ENCODE measurements at places on chromosomes 2 and 18.

- no peak for DNase-seq
These were observed 553.8 kb downstream of the EPHA4 start for GRCh38 chr2:221018262-221018661.

DNA sequence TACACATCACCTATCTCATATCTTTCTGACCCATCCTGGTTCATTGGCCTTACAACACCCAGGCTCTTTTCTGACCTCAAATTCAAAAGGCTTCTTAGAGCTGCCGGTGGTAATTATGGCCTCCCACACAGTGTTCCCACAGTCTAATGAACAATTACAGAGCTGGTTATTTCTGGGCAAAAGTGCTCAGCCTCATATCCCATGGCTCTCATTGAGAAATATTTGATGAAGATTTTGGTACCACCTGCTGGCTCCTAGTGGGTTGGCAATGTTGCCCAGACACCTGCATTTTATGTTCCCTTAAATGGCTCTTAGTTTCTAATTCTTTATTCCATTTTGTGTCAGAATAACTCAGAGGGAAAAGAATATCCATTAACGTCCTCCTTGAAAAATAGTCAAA is 20.1 kb upstream of the SCYGR2 start:
- DNase-seq = no peak

GRCh38 chr2:224865016-224865415 is 148.9 kb upstream of the CCDC195 start:
- no peak for DNase-seq

GRCh38 chr2:217902379-217903141 is 100.2 kb downstream of the TNS1 start:
- no peak for DNase-seq

DNA sequence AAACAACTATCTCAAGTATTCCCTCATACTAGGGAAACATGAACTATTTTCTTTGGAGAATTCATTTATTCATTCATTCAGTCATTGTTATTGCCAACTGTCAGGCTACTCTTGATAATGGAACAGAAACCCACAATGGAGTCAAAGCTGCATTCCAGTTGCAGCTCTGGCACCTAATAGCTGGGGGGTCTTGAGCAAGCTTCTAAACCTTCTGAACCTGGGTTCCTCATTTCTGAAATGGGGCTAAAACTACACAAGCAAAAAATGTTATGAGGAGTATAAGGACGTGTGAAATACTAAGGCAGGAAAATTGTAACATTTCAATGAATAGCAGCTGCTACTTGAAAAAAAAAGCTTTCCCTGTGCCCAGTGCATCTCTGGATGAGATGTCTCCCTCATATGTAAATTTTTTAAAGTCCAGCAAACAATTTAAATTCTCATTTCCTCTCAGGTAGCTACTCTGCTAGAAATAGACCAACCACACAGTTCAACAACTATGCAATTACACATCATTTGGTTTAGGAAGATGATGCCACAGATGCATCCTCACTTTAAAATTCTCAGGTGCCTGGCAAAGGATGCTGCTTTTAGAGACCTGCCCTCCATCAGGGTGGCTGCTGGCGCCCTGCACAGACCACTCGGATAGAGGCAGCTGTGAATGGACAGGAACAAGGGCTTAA is 38.5 kb downstream of the SPRED2 start:
- DNase-seq = no peak

- DNase-seq = no peak
These were observed 95.1 kb upstream of the SALL3 start for GRCh38 chr18:78884502-78884901.

- DNase-seq = no peak
These were observed 139.9 kb upstream of the CDH7 start for GRCh38 chr18:65610939-65611338.

DNA sequence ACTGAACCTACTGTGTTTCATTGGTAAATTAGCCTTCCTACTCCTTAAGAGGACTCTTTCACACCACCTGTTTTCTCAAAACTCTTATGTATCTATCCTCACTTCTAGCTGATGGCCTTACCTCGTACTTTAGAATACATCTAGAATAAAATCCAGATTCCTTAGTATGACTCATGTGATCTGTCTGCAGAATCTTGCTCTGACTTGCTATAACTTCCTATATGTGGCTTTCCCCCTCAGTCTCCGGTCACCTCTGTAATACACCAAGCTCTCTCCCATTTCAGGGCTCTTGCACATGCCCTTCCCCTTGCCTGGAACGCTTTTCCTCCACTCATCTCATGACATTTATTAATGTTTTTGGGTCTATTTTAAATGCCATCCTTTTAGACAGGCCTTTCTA is 95.6 kb upstream of the LHCGR start:
- no peak for DNase-seq

DNA sequence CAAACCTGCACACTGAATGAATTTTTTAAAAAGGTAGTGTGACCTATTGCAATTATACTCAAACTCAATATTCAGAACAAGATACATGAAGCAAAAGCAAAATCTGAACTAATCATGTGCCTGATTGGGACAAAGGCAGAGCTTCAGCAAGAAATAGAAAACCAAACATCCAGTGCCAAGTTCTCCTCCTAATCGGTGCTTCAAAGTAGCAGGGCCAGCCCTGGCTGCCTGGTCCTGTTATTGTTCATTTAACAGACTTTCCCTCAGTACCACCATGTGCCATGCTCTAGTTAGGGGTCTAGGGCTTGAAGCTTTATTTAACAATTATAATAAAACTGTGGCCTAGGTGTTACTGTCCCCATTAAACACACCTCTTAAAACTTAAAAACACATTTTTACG is 281.5 kb upstream of the PXDN start:
- DNase-seq = no peak

DNA sequence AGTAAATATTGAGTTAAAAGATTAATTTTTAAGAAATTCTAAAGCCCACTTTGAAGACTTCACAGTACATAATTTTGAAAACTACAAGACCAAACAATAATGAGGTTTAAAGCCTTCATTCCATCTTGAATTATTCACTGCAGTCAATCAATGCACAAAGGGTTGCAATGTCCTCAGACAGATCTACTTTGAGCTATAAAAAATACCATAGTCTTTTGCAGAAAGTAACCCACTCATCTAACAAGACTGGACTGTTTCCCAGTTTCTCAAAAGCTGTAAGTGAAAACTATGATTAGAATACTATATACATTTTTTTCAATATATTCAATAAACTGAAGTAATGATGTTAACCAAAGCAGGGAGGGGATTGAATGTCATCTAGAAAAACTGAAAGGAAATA is 10.2 kb upstream of the RBM43 start:
- DNase-seq = no peak

DNA sequence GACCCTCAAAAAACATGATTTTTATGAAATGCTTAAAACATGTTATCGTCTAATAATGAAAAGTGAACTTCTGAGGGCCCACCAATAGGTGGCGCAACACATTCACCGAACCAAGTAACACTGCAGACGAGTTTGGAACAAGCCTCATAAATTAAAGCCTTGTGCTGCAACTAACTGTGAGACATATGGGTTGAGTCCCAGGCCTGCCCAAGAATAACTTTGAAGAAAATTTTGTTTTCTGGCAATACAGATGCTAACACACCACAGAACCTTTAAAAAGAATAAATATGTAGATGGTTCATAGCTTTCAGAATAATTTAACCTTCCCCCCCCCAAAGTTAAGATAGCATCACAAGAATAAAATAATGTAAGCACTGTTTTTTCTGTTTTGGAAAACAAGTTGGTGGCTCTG is 285.9 kb downstream of the RNF144A start:
- no peak for DNase-seq

DNA sequence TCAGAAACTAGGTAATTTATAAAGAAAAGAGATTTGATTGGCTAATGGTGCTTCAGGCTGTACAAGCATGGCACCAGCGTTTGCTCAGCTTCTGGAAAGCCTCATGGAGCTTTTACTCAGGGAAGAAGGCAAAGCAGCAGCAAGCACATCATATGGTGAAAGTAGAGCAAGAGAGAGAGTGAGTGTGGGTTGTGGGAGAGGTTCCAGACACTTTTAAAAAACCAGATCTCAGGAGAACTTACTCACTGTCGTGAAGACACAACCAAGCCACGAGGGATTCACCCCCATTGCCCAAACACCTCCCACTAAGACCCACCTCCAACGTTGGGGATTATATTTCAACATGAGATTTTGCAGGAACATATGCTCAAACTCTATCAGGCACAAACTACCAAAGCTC is 554.6 kb upstream of the TNP1 start:
- no peak for DNase-seq

- no peak for DNase-seq
These were observed 1583.2 kb downstream of the SUCLG1 start for GRCh38 chr2:82875858-82876257.

DNA sequence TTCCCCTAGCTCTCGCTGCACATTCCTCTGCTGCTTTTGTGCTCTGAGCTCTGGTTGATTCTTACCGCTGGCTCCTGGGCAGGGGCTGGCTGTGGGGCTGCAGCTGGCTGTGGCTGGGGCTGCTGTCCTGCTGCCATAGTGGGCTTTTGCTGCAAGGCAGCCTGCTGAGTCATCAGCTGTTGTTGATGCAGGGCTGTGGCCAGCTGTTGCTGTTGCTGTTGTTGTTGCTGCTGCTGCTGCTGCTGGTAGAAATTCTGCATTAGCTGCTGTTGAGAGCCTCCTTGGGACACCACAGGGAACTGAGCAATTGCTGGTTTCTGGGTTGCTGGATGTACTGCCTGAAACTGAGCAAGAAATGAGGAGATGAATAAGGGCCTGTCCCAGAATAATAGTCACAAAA is 77.2 kb upstream of the NFU1 start:
- DNase-seq = no peak

- DNase-seq = no peak
These were observed 201.8 kb downstream of the GBX2 start for GRCh38 chr2:235966396-235966795.

DNA sequence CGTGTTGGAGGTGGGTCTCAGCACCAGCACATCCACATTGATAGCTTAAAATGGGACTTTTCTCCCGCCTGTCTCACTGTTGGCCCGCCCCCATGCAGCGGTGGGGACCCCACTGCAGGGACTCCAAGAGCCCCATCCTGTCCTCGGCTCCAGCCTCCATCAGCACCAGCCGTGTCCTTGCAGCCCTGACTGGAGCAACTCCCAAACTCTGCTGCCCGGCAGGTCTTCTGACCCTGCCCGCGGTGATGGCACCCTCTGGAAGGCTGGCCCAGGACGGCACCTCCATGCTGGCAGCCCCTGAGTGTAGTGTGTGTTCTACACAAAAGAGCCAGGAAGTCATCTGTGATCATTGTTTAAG is 41.6 kb upstream of the KCNG2 start:
- no peak for DNase-seq

GRCh38 chr18:62844850-62845643 is 129.7 kb downstream of the PHLPP1 start:
- DNase-seq = no peak

GRCh38 chr18:7322817-7323485 is 92.1 kb downstream of the LRRC30 start:
- no peak for DNase-seq

DNA sequence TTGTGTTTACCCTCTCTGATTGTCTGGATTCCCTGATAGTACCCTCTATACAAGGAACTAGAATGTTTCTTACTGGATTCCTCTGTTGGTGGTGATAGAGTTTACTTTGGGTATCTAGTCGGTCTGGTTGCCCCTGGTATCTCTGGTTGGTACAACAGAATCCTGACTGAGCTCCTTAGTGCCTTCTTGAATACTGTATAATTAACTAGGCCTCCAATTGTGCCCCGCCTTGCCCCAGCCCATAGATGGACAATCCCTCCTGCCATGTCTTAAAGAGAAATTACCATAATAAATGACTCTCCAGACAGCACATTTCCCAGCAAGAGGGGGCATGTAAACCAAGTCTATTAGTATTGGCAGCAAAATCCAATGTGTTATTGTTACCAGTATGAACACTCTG is 2.3 kb downstream of the SCN1A start:
- no peak for DNase-seq

- DNase-seq = no peak
These were observed 35.3 kb upstream of the GCC2 start for GRCh38 chr2:108413711-108414095.

DNA sequence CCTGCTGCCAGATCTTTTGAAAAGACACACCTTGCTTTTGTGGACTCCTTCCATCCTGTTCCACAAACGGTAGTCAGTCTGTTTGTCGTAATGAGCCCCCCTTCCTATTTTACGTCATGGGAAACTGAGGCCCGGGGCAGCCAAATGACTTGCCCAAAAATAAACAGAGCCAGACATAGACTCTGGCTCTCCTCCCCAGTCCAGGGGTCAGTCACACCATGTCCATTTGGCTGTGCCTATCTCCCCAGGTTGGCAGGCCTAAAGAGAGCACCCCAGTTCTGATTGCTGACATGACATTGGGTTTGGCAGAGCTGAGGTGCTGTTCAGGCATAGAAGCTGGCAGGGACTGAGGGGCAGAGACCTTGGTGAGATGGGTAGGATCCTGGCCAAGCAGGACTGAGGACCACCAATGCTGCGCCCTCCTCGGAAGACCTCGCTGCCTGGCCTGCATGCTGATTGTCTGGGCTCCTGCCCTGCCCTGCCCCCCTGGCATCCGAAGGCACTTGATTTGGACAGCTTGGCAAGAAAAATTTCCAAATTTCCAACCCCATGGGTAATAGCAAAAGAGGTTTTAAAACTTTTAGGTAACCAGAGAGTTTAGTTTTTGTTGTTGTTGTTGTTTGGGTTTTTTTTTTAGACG is 335.4 kb downstream of the DYSF start:
- no peak for DNase-seq

DNA sequence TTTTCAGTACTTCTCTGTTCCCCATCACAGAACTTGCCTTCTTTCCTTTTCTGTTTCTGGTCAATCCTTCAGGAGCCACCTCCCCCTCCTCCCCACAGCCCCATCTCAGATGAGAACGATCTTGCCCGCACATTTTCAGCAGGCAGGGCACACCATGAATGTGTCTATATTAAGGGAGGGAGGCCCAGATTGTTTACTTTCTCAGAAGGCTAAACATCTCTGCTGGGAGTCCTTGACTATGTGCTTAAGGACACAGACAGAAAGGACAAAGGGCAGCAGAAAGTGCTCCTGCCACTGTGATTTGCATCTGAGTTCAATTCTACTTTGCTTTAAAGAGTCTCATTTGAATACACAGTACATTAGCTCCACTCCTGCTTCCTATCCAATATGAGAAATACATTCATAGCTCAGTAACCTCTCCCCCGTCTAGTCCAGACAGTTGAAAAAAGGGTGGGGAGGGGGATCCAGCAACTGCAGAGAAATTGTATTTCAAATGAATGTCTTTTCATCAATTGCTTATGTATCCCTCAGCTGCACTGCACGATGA is 175.0 kb upstream of the PARD3B start:
- no peak for DNase-seq
